ENCODE measurements at places on chromosomes 2 and 18.

DNA sequence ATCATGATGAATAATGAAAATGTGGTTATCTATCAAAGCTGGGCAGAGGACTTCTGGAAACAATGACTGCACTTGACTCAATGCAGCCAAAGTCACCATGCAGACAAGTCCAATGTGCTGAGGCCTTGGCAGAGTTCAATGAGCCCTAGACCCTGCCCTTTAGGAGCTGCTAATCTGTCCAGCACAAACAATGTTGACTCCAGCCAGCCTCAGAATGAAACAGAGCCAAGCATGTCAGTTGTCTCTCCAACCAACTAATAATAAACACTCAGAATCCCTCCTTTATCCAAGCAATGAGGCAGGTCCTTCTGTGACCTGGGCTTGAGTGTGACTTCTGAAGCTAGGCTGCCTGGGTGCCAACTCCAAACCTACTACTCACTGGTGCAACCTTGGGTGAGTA lies 270.6 kb downstream of the BCL11A start:
- no peak for DNase-seq

DNA sequence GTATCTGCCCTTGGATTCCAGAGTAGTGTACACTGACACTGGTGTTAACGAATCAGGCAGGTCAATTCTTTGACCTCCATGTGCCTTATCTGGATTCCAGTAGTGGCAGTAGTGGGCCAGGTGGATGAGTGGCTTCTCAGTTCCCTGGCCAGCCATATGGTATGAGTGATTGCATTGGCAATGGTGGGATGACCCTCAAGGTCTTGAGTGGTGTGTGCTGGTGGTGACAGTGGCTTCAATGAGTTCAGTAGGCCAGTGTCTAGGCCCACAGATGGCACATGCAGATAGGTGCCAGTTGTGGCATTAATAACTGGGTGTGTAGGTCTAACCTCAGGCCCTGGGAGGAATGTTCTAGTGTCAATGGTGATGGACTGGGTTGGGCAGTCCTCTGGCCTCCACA lies 674.1 kb upstream of the NXPH2 start:
- no peak for DNase-seq

DNA sequence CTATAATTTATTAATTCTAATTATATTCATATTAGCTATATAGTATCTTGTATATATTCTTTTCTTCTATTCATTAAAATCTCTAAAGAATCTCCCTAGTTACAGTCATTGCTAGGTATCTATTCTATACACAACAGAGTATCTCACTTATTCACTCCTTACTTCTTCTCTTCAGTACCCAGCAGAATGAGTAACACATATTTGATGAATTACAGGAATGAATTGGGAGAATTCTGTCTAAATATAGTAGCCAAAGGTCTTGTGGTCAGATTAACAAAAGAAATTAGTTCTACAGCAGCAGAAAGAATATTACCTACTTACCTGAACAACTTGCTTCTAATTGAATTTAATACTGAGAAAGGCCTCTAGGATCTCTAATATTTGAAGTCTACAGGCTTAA lies 758.0 kb upstream of the ZEB2 start:
- no peak for DNase-seq

- DNase-seq = no peak
These were observed 274.4 kb upstream of the SLC14A2 start for GRCh38 chr18:45340884-45341283.

DNA sequence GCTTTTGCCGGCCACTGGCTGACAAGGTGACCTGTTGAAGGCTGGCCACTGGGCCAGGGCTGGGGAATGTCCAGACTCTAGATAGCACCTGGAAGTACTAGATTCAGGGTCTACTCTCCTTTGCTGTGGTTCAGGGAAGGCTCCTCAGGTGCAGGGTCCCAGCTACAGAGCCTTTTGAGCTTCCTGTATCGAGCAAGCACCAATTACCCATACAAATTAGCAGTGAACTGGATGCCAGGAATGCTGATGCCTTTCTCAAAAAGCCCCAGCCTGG lies 213.4 kb downstream of the CYP26B1 start:
- no peak for DNase-seq

DNA sequence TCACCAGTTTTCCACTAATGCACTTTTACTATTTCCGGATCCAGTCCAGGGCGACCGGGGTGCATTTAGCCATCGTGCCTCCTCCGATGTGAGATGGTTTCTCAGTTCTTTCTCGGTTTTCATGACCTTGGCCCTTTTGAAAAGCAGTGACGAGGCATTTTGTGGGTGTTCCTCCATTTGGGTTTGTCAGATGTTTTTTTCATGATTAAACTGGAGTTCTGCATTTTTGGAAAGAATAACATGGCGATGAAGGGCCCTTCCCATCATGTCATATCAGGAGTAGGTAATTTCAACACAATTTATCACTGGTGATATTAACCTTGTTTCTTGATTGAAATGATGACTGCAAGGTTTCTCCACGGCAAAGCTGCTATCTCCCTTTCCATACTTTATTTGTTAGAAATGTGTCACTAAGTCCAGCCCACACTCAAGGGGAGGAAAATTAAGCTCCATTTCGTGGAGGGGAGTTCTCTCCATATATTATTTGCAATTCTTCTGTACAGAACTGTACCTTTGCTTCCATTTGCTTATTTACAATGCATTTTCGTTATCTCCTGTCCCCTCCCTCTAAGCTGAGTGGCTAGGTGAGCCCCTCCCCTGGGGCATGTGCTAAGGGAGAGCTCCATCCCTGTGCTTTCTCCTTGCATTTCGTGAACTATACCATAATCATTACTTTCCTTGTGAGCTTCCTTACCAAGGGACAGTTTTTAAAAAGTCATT lies 8.9 kb upstream of the KLF11 start:
- DNase-seq = no peak

DNA sequence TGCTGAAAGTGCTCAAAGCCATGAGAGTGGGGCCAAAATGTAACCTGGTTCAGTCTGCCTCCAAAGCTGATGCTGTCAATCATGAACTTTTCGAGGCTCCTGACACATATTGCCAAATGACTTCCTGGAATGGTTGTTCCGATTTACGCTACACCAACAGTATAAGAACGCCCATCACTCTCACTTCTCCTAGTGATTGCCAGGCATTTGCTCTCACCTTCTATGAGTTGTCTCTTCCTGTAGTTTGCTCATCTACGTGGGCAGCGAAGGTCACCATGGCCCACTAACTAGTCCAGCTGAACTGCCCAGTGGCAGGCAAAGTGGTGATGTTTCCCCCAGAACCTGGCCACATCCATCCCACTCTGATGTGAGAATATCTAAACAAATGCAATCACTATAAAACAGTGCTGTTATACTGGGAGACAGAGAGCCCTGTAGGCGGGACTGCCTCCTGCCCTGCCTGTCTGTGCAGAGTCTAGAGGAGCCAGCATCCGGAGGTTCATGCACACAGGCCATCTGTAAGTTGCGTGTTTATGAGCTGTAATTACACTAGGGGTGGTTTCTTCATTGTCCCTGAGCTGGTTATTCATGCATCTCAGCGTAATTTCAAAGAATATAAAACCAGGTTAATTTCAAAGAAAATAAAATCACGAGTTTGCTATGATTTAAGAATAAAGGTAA lies 8.8 kb upstream of the CABLES1 start:
- DNase-seq = no peak

GRCh38 chr2:207008105-207008990 lies 69.0 kb downstream of the CPO start:
- DNase-seq = no peak

DNA sequence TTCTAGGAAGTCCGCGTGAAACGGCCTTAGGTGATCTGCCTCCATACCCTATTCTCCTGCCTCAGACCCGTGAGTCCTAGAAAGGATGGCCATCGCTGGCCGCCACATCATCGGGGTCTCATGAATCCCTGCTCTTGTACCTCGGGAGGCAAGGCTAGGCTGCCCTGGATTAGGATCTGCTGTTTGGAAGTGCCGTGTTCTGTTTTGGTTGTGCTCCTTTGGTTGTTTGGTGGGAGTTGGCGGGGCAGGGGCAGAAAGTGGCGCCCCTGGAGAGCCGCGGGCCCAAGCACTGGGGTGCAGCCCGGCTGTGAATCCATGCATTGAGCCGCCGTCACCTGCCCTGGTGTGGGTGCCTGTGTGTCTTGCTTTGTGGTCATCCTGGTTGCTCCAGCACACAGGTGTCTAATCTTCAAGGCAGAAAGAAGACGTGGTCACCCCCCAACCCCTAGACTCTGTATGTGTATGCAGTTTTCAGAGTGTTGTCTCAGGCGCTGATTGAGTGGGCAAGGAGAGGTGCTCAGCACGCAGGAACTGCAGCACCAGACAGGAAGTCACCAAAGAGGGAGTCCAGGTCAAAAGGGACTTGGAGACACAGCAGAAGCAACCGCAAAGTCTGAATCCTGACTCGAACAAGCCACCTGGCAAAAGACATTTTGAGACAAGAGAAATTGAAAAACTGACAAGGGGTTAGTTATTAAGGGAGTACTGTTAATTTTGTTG lies 80.0 kb upstream of the LDLRAD4 start:
- no peak for DNase-seq

DNA sequence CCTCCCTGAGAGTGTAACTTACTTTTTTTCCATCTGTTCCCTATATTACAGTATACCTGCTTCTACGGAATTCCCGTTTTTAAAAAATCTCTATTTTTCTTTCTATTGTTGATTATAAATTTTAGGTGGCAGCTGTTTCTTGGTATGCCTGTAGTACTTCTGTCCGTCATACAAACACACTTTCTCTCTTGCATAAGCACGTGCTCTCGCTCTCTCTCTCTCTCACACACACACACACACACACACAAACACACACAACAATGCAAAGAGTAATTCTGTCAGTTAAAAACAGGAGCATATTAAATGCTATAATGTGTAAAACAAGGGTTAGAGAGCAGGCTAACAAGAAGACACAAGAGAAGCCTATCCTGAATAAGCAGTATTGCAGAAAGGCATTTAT lies 140.5 kb downstream of the THADA start:
- no peak for DNase-seq

DNA sequence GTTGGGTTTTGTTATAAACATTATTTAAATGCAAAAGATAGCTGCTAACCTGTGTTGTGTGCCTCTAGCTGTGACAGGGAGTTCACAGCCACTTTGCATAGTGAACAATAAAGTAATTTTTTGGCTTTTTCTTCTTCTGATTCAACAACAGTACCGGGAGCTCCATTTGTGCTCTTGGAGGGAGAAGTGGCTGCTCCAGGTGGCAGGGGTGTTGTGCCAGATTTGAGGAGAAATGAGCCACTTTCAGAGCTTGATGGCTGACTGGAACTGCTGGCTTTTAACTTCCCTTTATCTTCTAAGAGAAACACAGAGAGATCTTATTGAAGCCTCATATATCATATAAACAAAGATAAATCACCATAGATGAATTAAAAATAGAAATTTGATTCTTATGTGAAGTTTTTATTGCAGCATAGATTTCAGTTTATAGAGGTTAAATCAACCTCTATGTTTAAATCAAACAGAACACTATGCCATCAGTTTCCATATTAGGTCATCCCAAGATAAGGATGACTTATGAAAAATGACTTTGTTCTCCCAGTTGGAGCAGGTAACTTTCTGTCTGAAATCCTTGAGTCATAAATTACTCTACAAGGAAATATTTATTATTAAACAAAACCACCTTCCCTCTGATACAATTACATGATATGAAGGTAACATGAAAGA lies 182.0 kb upstream of the SESTD1 start:
- no peak for DNase-seq

- no peak for DNase-seq
These were observed 37.1 kb downstream of the ICOS start for GRCh38 chr2:203973676-203974075.

- DNase-seq = no peak
These were observed 35.6 kb upstream of the SYT4 start for GRCh38 chr18:43312891-43313290.

- no peak for DNase-seq
These were observed 81.0 kb upstream of the KIDINS220 start for GRCh38 chr2:8918412-8918811.

DNA sequence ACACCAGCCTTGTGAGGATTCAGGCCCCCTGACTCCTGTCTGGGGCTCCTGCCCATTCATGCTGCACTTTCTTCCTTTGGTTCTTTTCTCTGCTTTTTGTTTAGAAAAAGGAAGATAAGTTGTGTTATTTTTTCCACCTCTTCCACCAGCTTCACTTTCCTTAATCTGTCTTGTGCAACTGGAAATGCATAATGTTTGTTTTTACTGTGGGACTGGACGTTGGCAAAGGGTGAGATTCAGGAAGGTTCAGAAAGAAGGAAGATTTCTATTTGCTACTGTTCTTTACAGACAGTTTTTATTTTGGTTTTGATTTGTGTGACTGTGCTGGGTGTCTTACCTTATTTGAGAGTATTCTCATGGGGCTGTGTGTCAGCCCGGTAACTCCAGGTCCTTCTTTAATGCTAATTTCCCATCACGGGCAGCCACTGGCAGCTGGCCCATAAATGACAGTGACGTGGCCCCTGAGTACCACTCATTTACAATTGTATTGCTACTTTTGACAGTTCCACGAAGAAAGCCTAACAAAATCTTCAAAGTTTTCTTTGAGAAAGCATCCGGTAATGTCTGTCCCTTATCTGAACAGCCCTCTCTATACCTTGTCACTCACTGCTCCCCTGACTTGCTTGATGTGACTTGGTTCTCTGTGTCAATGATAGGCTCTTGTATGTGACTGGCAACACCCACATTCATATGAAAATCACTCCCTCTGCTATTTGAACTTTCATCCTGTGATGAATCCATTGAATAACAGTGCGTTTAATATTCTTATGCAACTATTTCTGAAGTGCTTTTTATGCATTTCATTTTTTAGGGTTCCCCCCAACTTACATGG lies 32.7 kb downstream of the RHBDD1 start:
- DNase-seq = no peak

DNA sequence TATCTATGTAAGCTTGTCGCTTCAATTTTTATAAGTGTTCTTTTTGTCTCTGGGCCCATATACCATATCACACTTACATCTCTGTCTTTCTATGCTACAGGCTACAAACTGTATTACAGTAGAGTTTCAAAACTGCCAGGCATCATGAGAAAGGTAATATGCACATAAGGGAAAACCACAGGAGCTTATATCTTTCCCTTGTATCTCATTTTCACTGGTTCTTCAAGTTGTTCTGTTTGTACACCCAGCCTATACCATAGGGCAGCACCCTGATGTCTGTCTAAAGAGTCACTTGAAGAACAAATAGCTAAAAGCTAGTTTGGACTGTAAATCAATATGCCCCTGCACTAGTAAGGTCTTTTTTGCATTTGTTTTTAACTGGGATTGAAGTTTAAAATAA lies 366.7 kb downstream of the FIGN start:
- no peak for DNase-seq

GRCh38 chr2:8544171-8544785 lies 137.6 kb upstream of the ID2 start:
- no peak for DNase-seq

GRCh38 chr2:111057045-111057444 lies 63.7 kb upstream of the BCL2L11 start:
- no peak for DNase-seq

- no peak for DNase-seq
These were observed 237.4 kb upstream of the VRK2 start for GRCh38 chr2:57809230-57809629.
